ENCODE measurements at places on chromosomes 12 and 14. TPM values are rescaled to one million over a fixed set of nuclear protein-coding genes. Genes with fewer than 3 reads are reported as not detected.

GRCh38 chr12:102965281-102966155 lies 8.0 kb downstream of the ASCL1 start:
- DNase-seq = no peak

DNA sequence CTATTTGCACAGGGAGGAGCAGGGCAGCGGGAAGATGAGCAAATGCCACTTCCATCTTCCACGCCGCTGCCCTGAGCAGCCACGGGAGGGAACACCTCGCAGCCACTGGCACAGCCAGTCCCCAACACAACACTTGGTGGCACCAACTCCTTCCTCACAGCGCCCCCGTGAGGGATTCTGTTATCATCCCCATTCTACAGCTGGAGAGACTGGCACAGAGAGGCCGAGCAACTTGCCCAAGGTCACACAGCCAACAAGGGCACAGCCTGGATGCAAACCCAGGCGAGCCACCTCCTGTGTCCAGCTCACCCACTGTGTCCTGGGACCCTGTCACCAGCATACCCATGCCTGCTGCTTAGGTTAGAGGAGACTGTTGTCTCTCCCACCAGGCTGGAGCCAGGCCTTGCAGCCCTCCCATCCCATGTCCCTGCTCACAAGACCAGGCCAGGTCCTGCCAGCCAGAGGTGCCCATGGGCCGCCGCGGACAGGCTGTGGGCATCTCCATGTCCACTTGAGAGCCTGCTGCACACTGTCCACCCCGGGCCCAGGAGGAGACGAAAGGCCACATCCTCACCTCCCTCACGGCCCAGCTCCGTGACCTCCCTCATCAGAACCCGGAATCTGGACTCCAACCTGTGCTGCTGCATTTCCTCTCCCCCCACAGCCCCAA lies 57.0 kb downstream of the NCOR2 start:
- DNase-seq = no peak

- DNase-seq = no peak
These were observed 56.5 kb downstream of the KDM2B start for GRCh38 chr12:121524196-121524916.

DNA sequence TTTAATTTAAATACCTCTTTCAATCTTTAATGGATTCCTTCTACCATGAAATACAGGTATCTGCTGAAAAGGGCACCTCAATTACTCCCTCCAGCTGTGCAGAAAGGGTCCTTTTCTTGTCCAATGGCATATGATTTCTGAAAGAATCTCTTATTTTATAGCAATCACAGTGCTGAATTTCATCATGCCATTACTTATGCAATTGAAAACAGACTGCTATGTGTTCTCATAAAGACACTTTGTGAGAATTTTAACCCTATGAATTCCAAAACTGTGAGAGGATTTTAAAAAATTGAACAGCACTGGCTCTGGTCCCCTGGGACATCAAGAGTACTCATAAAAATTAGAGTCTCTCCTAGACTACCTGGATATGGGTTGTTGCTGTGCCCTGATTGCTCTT lies 45.9 kb upstream of the CNOT2 start:
- DNase-seq = no peak

DNA sequence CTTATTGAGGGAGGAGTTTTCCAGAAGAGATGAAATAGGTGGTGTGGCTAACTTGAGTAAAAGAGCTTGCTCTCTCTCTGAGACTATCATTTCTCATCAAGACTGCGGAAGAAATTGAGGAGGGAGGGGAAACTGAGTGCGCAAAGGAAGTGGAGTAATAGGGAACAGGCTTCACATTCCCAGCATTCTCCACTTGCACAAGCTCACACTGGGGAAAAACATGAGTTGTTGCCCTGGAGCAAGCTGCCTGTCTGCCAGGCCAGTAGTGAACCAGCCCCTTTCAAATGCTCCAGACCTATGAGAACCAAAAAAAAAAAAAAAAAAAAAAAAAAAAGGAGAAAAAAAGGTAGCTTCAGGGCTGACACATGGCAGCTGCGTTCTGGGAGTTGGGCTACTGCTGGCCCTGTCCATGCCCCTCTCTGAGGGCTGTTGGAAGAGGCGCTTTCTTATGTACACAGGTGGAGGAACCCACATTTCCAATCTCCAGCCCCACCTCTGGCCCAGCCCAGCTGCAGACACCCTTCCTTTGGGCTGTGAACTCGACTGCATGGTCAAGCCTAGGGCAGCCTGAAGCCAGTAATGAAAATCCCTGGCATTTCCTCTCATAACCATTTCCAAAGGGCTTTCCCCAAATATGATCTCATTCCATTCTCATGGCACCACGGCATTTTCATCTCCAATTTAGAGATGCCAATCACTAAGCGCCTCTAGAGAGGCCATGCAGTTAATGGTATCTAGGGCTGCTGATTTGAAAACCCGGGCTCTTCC lies 32.5 kb upstream of the EMP1 start:
- no peak for DNase-seq

DNA sequence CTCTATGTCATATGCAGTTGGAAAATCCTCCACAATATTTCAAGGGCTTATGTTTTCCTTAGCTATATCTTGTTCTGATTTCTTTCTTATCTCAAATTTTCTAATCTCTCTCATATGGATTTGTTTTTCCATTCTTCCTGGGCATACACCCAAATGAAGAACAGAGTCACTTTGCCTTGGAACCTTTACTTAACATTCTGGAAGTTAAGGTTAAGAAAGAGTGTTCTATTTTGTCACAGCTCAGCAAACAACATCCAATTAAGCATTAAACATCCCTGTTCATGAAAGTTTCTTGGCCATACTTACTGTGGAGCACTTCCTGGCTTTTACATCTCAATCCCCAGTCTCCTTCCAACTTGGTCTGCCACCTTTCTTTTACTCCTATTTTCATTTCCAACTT lies 5.3 kb downstream of the NAV3 start:
- peak; percentile 61 for DNase-seq

- DNase-seq = peak; percentile 32
These were observed 3.2 kb upstream of the FICD start for GRCh38 chr12:108511633-108512540.

GRCh38 chr14:33675415-33676130 lies 275.3 kb downstream of the EGLN3 start:
- DNase-seq = no peak

GRCh38 chr14:65961004-65961403 lies 525.2 kb upstream of the CCDC196 start:
- DNase-seq = no peak

GRCh38 chr12:100830003-100830795 lies 35.6 kb downstream of the ANO4 start:
- DNase-seq = no peak

GRCh38 chr12:69645031-69645430 lies 34.3 kb upstream of the LRRC10 start:
- no peak for DNase-seq

KSR2 gene
- polyA plus RNA-seq = not detected

TAPBPL gene
- 8.0 TPM for polyA plus RNA-seq

CERS5 gene
- polyA plus RNA-seq = 48.7 TPM

All from forelimb muscle (tissue), 1 donor.